ENCODE measurements at places on chromosomes 11 and 22.

GRCh38 chr11:118442908-118443589, 6.8 kb downstream of the KMT2A start:
- DNase-seq = no peak

GRCh38 chr22:40651057-40651456, 14.5 kb upstream of the MRTFA start:
- DNase-seq = no peak

DNA sequence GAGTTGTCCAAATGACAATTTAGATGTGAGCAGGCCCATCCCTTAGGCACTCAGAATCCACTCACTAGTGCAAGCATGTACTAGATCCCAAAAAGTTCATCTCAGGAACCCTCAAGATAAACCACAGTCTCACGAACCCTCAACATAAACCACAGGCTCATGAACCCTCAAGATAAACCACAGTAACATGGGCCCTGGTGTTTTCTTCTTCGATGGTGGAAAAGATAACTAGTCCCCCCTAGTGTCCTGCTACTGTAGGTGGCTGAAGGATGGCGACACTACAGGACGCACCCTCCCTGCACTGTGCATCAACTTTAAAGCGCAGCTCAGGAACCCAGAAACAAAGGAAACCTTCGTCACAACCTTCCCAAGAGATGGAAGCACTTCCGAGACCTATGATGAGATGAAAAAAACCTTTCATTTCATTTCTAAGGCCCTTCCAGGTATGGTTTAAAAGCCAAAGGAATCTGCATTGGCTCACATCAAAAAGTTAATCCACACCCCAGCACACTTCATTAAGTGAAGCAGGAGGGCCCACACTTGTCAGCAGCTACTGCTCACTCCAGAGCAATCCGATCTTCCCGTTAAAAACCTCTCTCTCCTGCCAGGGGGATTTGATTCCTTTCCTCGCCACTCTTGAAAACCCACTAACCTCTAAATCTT, 2.4 kb downstream of the LARGE1 start:
- no peak for DNase-seq

DNA sequence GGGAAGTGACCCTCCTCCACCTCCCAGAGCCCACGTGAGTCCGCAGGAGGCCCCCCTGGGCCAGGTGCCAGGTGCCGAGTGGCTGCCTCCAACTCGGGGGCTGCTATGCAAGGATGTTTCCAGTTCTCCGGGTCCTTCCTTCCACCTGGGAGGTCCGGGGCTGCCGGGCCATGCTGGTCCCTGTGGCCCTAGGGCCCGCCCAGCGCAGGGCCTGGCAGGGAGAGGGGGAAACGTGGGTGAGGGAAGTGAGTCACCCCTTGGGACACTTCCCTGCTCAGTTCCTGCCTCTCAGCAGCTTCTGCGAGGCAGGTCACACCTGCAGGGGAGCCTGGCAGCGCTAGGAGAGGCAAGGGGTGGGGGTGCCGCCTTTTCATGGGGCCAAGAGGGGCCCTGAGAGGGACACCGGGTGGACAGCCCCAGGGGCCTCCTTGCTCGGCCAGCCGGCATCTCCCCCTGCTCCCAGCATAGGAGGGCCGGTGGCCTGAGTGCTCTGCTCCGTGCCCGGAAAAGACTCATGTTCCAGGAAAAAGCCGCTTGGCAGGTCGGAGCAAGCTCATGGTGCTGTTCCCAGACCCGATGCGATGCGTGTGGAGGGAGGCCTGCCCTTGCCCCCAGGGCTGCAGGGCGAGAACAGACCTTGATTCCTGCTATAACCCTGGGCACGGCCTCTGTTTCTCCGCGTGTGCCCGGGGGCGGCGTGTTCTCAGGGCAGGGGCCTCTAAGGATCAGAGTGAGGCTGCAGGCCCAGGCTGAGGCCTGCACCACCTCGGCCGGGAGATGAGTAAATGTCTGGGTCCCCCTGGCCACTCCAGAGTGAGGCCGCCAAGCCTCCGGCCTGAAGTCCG, 30.3 kb upstream of the WNT7B start:
- no peak for DNase-seq

DNA sequence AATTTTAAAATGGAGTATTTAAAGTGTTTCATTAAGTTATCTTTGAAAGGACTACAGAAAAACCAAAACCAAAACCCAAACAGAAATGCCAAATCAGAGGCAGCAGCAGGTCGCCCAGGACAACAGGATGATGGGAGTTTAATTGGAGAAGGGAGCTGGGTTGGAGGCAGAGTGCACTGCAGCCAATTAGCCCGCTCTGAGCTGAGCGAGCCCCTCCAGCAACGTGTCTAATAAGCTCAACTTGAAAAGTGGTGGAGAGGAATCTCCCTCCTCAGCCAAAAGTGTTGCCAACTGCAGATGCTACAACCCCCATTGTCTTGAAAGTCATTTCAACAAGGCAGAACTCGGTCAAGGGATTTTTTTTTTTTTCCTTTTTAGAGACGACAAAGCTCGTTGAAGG, 323.9 kb downstream of the CADM1 start:
- no peak for DNase-seq

GRCh38 chr11:72242141-72242540, 1.8 kb downstream of the PHOX2A start:
- DNase-seq = no peak

- DNase-seq = no peak
Observed at GRCh38 chr11:61201476-61201875, 1.8 kb upstream of the PGA3 start.

GRCh38 chr22:39418696-39419095, 19.1 kb downstream of the TAB1 start:
- no peak for DNase-seq

All from T-helper 2 cell (primary cell).